Keratinocyte (primary cell): ENCODE measurements at places on chromosomes 3 and 15.

DNA sequence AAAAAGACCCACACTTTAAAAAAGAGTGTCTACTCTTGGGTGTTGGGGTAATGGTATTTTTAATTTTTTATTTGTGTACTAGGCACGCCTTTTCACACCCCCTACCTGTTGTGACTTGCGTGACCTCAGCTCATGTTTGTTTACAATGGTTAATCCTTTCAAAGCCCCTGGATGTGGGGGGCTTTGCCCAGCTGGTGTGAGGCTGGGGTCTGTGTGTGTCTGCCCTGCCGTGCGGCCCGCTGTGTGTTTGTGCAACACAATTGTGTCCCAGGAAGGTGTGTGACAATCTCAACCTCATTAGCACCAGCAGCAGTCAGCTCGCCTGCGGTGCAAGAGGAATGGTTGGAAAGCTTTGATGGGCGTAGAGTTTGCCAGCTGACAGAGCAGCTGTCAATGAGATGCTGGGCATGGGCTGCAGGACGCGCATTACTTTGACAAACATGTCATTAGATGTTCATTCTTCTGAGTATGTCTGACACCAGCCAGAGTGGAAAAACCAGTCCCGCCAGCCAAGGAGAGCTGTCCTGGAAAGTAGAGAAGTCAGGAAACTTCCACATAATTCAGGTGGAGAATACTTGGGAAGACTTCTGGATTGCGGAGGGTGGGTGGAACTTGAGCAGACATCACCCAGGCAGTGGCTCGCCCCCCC is 9.6 kb downstream of the LRRK1 start:
- DNase-seq, result no peak

DNA sequence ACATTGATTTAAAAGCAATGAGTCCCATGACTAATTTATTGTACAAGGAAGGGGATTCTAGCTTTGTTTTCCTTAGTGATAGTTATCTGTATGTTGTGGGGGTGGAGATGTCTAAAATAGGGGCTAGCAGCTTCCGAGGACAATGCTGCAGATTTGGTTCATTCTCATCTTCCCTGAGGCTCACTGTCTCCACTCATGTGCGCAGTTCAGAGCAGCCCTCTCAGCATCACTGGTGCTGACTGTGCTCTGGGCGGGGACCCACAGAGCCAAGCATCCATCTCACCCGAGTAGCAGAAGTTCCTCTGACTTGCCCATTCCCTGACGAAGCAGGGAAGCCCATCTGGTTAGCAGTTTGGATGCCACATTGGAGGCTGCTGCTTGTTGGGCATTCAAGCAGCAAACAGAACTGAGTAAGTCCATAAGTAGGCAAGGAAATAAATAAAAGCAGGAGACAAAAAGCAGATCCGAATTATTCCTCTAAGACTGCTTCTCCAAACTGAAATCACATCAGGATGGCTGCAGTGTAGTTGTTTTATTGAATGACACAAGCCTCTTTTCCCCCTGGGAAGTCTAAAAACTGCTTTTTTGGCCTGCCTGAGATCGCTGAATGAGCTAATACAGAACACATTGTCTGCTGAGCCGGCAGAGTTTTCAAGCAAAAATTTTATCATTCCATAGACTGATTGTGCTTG is 27.5 kb downstream of the RARB start:
- no peak for DNase-seq

DNA sequence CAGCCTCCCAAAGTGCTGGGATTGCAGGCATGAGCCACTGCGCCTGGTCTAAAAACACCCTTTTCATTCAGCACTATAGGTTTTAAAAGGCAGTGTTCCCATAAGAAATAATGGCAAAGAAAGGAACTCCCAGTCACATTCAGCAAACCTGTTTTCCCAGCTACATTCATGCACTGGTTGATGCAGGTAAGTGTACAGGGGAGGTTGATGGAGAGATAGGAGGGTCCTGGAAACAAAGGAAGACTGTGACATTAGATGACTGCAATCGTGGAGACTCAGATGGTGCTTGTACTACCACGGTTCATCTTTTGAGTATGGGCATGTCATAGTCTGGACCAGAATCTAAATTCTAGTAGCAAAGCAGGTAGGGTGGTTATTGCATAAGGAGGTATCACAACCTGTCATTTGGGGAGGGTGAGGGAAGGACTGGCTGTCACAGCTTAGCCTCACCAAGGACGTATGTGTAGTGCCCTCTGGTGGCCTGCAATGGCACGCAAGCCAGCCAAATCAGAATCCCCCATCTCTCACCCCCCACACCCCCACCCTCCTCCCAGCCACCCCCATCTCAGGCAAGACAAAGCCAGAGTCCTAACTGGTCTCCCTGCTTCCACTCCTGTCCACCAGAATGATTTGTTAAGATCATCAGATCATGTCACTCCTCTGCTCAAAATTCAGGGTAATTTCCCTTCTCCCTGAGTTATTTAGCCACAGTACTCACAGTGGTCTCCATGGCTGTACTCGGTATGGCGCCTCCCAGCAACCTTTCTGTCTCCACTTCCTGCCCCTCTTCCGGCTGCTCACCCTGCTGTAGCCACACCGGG is 28.8 kb upstream of the UBL7 start:
- no peak for DNase-seq

DNA sequence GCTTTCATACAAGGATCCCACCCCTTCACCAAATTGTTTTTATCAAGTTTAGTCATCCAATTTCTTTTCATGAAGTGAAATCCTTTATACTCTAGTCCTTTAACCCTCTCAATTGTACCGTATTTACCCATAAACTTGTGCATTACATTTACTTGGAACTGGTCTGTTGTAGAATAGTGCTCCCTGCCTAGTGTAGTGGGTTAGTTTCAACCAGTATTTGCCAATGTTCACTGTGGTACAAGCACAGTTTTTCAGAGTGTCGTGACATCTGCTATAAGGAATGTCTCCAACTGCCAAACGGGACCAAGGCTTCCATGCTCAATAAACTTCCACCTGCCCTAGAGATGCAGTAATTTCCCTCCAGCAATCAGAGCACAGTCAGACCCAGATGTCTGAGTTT is 211.9 kb downstream of the KCNAB1 start:
- DNase-seq, result no peak

DNA sequence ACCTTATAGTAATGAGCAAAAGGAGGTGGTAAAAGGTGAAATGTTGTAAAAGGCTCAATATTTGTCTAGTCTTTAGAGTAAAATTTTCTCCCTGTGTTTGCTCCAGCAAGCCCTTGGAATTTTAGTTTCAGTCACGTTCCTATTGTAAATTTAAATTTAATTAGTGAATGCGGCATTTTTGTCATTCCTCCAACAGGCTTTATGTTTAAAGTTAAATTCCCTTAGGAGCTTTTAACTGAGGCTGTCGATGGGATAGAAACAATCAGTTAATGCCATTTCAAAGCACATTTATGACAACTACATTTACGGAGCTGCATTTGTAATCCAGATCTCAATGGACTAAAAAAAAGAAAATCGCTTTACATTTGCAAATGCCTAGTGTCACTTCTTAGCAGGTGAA is 868 bp upstream of the GADL1 start:
- no peak for DNase-seq

GRCh38 chr15:78685925-78686324 is 44.9 kb upstream of the CHRNB4 start:
- DNase-seq, result no peak

GRCh38 chr15:66959875-66960274 is 105.5 kb upstream of the SMAD3 start:
- no peak for DNase-seq

DNA sequence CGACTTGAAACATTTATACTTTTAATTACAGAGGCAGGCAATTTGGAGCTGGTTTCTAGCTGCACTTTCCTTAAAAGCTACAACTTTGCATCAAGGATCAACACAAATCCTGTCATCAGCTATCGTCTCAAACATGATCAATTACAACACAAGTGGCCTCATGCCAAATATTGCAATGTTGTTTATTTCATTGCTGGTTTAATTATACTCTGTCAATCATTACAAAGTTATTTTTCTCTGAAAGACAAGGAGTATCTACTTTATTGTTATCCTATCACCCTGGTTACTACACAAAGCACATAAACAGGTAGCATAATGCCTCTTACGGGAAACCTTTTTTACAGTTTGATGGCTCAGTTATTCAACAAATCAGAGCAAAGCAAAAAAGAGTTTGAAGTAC is 58.0 kb upstream of the FOXB1 start:
- no peak for DNase-seq

DNA sequence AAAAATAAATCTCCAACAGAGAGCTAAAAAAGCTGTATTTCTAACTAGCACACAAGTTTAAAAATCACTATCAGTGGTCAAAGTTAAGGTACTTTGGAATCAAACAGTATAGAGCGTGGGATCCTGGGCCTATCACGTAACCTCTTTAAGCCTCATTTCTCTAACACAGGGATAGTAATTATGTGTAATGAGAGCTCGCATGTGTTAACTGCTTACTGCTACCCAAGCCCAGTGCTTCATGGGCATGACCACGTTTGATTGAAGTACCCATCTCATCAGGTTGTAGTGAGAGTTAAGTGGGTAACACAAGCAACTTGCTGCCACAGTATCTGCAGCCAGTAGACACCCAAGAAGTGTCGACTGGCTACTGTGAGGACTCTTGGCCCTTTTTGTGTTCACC is 28.2 kb upstream of the NOX5 start:
- DNase-seq, result no peak

GRCh38 chr3:178752843-178753242 is 216.6 kb downstream of the KCNMB2 start:
- no peak for DNase-seq

- DNase-seq, result no peak
Observed at GRCh38 chr15:96457841-96458240, 127.3 kb downstream of the NR2F2 start.

DNA sequence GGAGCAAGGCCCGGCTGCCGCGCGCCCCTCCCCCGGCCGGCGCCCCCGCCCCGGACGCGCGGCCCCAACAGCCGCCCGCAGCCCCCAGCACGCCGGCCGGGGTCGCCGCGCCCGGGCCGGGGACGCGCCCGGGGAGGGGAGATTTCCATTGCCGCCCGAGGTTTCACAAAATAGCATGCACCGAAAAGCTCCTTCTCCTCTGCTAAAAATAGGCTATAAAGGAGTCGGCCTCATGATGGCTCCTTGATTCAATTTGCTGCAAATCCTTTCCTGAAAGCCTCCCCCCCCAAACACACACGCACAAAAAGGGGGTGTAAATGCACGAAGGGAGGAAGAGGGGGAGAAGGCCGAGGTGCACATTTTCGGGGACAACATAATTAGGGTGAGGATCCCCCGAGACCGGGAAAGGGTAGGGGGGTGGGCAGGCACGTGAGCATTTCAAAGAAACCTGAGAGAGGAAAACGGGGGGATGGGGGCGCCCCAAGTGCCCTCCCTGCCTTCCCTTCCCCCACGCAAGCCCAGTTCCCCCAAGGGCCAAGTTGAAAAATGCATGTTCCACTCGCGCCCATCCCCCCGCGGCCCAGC is 734 bp downstream of the TBL1XR1 start:
- DNase-seq, result no peak

DNA sequence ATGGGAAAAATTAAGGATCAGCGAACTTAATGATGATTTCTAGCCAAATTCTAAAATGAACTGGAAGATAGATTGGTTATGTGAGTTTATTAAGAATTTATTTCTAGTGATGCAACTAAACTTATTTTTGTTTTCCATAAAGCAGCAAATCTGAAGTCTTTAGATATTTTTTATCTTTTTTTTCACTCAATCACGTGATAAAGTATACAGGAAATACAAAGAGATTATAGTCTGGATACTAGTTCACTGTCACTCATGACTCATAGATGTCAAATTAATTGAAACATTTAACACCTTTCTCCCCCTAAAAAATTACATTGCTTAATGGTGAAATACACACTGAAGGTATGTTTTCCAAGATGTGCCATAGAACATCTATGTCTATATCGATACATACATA is 416.9 kb downstream of the TUSC7 start:
- DNase-seq, result no peak

- no peak for DNase-seq
Observed at GRCh38 chr3:116614795-116615362, 94.7 kb upstream of the TUSC7 start.

- DNase-seq, result no peak
Observed at GRCh38 chr3:72482589-72483321, 365.5 kb downstream of the SHQ1 start.

- DNase-seq, result no peak
Observed at GRCh38 chr3:114464548-114464947, 170.7 kb downstream of the TIGIT start.

DNA sequence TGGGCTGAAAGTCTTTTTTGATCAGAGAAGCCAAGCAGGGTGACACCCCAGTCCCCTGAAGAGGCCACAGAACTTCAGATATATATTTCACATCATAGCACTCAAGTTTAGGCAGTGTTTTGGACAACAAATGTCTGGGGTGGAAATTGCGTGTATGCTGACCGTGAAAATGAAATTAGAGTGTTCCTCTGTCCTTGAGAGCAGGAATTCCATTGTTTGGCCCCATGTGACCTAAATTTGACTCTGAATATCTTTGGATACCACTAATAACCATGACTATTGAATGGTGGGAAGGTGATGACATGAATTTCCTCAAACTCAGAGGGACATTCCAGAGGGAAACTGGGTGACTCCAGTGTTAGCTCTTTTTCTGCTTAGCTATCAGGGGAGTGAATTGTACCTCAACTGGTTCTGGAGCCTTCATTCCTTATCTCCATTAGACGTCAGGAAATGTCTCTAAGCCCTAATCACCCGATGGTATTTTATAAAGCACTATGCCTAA is 263.5 kb upstream of the RASGRP1 start:
- DNase-seq, result no peak

- no peak for DNase-seq
Observed at GRCh38 chr3:133833880-133834620, 28.4 kb downstream of the SRPRB start.

GRCh38 chr3:145518639-145519038 is 642.3 kb downstream of the PLOD2 start:
- DNase-seq, result no peak

DNA sequence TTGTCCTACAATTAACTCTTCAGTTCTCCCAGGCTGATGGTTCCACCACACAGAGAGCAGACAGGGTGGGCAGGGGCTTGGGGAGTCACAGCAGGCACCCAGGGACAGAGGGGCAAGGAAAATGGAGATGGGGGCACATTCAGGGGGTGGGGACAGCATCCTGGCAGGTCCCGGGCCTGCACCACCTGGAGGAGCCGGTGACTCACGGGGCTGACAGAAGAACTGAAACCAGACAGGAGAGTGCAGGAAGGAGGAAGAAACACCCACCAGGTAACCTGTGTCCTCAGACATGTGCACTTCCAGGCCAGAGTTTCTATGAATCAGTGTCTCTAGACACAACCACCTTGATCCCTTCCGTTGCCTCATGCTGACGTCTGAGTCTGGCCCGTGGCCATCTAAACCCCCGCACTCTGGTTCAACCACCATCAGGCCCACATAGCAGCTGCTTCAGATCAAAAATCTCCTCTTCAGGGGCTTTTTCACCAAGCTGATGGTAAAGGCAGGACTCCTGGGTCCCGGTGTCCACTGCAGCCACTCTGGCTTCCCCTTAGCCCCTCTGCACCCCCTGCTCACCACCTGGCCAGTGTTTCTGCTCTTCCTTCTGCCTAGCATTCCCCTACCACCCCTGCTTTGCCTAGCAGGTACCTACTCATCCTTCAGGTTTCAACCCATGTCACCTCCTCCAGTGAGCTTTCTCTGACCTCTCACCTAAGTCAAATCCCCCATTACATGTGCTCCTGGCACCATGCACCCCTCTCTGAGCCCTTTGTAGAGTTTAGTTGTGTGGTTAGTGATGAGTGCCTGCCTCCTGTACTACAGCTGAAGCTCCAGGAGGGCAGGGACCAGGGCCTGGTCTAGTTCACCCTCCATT is 16.5 kb upstream of the CYP11A1 start:
- no peak for DNase-seq
